ENCODE measurements at places on chromosomes 12 and 14.

DNA sequence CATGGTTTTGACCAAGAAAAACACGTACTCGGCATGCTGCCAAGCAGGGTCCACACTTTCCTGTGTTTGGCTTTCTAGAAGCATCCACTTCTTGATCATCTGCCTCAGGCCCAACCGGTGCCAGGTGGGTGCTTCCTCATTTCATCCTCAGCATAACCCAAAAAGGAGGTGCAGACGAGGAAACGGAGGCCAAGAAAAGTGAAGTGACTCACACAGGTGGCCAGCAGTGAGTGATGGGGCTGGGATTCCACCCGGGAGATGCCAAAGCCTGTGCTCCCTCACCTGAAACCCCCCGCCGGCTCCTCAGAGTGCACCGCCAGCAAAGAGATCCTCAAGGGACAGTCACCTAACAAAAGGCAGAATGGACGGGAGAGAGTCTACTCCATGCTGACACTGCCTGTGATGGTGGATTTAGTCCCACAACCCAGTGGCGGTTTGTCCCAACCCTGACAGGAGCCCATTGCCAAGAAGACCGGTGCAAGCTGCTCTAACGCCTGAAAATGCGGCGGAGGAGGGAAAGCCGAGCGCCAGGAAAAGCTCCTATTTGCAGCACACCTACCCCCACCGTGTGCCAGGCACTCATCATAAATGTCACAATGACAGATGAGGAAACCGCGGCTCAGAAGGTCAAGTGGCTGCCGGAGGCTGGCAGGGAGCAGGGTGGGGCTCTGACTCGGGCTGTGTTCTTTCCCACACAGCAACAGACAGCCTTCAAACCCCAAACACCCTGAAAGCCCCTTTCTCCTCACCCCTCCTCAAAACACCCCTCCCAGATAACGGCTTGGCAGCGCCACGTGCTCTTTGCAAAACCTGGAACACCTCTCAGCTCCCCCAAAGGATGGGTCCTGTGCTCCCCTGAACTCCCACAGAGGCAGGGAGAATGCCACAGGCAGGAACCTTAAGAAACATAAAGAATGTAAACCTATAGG is 18.8 kb downstream of the BCL11B start:
- DNase-seq = no peak

- no peak for DNase-seq
Observed at GRCh38 chr12:63990828-63991547, 146.5 kb downstream of the SRGAP1 start.

- DNase-seq = no peak
Observed at GRCh38 chr12:47206450-47207339, 126.9 kb upstream of the AMIGO2 start.

- no peak for DNase-seq
Observed at GRCh38 chr14:72565917-72566316, 328.0 kb downstream of the DPF3 start.

DNA sequence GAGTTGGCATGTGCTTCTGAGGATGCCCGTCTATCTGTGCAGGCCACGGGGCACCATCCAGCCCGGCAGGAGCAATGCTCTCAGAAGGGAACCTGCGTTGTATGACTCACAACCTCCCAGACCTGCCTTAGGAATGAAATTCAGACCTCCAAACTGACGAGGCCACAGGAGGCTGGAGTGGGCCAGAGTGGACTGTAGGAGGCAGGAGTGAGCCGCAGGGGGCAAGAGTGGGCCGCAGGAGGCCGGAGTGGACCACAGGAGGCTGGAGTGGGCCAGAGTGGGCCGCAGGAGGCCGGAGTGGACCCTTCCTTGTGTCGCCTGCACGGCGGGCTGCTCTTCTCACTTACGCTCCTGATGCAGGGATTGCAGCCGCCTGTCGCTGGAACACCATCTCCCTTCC is 11.1 kb upstream of the FBRSL1 start:
- no peak for DNase-seq

DNA sequence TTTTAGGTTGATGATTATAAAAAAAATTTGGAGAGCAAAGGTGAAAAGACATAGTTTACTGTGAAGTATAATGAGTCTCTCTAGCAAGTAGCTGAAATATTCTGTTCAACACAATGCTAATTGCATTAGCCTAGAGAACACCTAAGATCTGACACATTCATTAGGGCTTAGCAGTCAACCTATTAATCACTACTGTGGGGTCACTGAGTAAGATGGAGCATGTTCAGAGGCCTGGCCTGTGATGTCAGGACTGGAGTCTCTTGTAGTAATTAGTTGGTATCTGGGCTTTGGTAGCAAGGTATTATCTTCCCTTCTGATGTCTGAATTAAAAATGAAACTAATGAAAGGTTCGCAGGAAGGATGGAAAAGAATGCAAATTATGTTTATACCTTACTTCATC is 112.7 kb downstream of the SLC16A7 start:
- DNase-seq = no peak

DNA sequence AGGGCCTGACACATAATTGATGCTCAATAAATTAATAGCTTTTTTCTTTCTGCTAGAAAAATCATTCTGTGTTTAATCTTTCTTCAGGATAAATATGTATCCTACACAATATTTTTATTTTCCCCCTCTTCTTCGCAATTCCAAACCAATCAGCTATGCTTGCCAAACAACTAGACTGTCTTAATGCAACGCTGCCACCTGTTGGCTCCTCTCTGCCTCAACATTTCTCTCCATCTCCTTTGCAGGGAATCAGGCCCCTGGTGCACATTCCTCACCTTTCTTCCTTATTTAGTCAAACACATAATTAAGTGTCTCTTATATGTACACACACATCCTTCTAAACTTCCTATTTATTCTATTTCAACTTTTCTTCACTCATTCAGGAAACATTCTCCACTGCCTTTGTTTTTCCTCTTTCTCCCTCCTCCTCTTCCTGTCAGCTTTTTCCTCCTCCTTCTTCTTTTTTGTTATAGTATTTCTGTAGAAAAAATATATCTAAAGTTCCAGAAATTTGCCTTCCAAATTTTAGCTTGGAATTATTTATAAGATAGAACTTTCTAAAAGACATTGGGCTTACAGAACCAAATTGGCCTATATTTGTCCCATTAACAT is 406.0 kb downstream of the PRKD1 start:
- no peak for DNase-seq

- no peak for DNase-seq
Observed at GRCh38 chr12:12533238-12533829, 29.3 kb downstream of the DUSP16 start.

DNA sequence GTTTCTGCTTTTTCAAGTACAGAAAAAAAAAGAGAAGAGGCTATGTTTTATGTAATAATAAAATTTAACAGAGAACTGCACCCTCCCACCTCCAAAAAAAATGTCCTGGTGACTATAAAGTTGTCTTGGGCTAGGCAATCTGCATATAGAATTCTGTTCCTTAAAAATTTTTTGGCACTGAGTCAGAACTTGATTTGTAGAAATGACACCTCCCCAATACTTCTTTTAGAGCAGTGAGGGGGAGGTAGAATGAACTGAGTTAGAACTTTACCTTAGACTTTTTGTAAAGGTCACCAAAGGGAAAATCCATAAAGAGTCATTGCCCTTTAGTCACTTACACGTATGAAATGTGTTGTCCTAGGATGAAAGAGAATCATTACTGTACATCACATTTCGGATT is 80.0 kb downstream of the BTG1 start:
- no peak for DNase-seq

GRCh38 chr14:96509457-96510090 is 7.4 kb downstream of the PAPOLA start:
- no peak for DNase-seq

DNA sequence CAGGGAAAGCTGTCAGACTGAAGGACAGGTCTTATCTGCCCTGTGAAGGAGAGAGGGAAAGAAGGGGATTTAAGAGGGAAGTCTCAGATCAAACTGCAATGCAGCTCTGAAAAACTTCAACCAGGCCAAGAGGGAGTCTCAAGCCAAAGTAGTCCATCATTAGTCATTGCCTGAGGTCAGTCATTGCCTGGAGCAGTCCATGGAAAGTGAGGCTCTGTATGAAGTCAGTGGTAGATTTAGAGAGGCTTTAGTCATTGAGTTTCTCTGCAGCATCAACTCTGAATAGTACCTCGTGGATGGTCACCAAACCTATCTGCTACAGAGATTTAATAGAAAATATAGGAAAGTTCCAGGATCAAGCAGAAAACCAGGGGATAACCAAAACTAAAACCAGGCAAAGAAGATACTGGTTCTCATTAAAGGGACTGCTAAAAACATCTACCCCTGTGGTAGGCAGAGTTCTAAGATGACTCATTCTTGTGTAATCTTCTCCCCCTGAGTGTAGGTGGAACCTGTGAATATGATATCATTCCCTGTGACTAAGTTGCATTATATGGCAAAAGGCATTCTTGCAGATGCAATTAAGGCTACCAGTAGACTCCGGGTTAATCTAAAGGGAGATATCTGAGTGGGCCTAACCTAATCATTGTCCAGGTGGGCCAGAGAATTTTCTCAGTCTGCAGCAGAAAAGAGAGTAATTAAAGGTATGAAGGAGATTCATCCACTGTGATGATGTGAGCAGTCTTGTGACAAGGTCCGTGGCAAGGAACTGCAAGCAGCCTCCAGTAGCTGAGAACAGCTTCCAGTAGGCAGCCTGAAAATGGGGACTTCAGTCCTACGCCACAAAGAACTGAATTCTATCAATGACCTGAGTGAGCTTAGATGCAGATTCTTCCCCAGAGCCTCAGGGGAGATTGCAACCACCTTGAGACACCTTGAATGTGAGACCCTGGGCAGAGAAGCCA is 123.1 kb downstream of the GALC start:
- no peak for DNase-seq

DNA sequence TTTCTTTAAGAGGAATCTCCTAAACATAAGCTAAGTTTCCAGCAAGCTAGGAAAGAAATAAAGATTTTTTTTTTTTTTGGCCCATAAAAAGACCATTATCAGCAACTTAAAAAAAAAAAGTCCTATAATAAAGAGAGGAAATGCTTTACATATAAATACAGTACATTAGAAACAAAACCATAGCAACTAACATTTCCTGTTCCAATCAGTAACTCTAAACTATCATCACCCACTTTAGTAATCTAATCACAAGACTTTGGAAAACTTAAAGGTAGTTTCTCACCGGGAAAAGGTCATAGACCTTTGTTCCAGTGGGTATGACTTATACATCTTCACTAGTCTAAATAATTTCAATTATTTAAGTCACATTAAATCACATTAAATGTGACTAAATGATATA is 11.1 kb downstream of the SPTSSA start:
- no peak for DNase-seq

- peak; percentile 53 for DNase-seq
Observed at GRCh38 chr12:108525681-108526080, 10.6 kb downstream of the FICD start.
